ENCODE measurements at places on chromosomes 11 and 22. TPM values are rescaled to one million over a fixed set of nuclear protein-coding genes. Genes with fewer than 3 reads are reported as not detected.

ACTN3 gene
- total RNA-seq, result not detected

TREH gene
- total RNA-seq, result not detected

MFRP gene
- total RNA-seq, result not detected

KCNJ5 gene
- not detected for total RNA-seq

- no peaks in the 10 kb centered on the region for H3K36me3 ChIP-seq
- H3K27ac ChIP-seq, result no peak overlapping the region
- no peaks in the 10 kb centered on the region for H3K4me1 ChIP-seq
- H3K27me3 ChIP-seq, result peaks cover 27% of the 10 kb centered on the region
- DNase-seq, result no peak
Measured at GRCh38 chr11:133385781-133386180, 146.5 kb downstream of the OPCML start.

- no peak overlapping the region for H3K27ac ChIP-seq
- H3K4me1 ChIP-seq, result peaks cover 10% of the 10 kb centered on the region
- H3K4me3 ChIP-seq, result no peak overlapping the region
- H3K36me3 ChIP-seq, result no peaks in the 10 kb centered on the region
Measured at GRCh38 chr11:119344291-119345010, 2.1 kb downstream of the MFRP start.

- no peak for DNase-seq
- peaks cover 15% of the 10 kb centered on the region for H3K27me3 ChIP-seq
- no peaks in the 10 kb centered on the region for H3K36me3 ChIP-seq
- no peak overlapping the region for H3K4me3 ChIP-seq
- no peaks in the 10 kb centered on the region for H3K4me1 ChIP-seq
- no peak overlapping the region for H3K27ac ChIP-seq
Measured at GRCh38 chr11:36016263-36016662, 72.4 kb downstream of the LDLRAD3 start.

All from naive thymus-derived CD8-positive, alpha-beta T cell (primary cell).